Chondrocyte (in vitro differentiated cells): ENCODE measurements at places on chromosomes 2 and 18.

- no peak for DNase-seq
Measured at GRCh38 chr18:62979176-62979575, 263.8 kb downstream of the PHLPP1 start.

DNA sequence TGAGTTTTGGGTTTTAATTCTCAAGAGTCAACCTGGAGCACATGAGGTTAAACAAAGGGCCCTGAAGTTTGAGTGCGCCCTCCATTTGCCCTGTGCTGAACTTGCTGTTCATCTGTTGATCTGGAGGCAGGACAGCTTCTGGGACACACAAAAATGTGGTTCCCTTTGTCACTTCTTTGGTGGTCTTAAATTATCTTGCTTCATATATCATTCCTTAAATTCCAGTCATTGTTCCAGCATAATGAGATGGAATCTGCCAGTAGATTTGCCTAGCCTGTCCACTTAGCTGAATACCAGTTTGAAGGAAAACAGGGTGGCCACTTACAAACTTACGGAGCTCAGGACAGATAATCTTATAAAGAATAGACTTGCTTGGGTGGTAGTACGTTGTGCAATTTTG lies 916 bp downstream of the CETN1 start:
- DNase-seq: no peak

DNA sequence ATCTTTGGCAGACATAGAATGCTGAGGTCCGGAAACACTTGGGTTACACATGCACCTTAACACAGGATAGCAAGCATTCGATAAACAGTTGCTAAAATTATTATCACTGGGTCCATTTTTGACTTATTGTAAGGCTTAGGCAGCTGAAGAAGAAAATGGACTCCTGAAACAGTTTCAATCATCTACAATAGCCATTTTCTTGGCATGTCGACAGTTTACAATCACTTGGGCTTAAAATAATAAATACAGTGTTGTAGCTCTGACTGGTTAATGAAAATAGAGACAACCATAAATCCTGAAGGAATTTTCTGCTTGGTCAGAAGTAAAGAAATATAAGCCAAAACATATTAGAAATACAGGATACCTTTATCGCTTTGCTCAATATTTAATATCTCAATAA lies 169.2 kb downstream of the XIRP2 start:
- no peak for DNase-seq

GRCh38 chr2:105317937-105318336 lies 11.6 kb downstream of the TGFBRAP1 start:
- DNase-seq: no peak

DNA sequence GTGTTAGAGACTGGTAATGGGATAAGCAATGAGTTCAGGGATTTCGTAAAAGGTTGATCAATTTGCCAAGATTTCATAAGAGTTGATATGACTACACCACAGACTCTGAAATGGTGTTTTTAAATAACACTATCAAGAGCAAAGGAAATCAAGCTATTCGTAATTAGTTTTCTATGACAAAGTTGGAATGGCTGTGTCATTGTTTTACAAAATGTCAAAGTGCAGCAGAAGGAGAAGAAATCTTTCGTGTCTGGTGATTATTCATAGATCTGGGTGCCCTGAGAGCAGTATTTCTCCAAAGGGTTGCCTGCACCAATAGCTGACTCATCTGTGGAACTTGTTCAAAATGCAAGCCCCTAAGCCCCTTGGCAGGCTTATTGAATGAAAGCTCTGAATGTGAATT lies 70.1 kb downstream of the NABP1 start:
- DNase-seq: no peak

DNA sequence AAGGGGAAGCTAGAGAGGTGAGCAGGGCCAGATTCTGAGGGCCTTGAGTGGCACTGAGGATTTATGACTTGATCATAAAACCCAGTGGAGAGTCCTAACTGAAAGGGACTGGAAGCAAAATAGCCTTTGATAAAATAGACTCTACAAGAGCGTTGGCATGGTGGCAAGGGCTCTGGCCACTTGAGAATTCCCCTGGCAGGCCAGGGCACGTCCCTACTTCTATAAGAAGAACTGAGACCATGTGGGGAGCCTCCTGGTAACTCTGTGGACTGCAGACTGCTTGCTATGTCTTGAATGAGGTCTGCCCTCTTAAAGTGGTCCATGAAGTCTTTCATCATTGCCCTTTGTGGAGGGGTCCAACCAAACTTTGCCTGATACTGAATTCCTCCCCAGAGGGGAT lies 324.8 kb downstream of the ALK start:
- DNase-seq: no peak

DNA sequence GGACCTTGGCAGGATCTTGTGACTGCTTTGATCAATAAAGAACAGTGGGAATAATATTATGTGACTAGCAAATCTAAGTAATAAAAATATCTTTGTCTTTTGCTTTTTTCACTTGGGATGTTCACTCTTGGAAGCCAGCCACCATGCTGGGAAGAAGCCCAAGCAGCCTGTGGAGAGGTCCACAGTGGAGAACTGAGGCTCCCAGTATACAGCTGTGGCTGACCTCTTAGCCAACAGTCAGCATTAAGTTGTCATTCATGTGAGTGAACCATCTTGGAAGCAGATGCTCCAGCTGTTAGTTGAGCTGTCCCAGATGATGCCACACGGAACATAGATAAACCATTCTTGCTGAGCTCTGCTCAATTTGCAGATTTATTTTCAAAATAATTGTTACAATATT lies 160.0 kb downstream of the OSR1 start:
- DNase-seq: no peak

DNA sequence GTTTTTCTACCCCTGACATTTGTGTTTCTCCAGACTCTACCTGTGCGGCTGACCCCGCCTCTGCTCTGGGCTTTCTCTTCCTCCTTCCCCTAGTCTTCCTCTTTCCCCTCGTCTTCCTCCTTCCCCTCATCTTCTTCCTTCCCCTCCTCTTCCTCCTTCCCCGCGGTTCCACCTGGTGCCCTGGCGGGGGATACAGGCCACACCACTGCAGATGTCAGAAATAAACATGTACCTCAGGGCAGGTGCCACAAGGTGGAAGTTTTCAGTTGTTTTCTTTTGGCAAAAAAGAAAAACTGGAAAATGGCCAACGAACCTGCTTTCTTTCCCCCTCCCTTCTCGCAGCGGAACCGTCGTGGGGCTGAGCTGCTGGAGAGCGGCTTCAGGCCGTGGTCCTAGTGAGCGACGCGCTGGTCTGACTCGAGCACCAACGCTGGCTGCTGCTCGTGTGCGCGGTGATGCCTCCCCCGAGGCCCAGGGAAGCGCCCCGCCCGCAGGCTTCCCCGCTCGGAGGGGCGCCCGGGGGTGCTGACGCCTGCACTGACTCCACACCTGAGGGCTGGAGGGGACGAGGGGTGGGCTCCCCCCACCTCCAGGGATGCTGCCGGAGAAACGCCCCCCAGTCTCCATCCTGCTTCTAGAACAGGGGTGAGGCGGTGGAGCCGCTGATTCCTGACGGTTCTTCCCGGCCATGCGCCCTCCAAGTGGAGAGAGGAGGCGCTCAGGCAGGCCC lies 83.7 kb upstream of the ZNF516 start:
- no peak for DNase-seq

DNA sequence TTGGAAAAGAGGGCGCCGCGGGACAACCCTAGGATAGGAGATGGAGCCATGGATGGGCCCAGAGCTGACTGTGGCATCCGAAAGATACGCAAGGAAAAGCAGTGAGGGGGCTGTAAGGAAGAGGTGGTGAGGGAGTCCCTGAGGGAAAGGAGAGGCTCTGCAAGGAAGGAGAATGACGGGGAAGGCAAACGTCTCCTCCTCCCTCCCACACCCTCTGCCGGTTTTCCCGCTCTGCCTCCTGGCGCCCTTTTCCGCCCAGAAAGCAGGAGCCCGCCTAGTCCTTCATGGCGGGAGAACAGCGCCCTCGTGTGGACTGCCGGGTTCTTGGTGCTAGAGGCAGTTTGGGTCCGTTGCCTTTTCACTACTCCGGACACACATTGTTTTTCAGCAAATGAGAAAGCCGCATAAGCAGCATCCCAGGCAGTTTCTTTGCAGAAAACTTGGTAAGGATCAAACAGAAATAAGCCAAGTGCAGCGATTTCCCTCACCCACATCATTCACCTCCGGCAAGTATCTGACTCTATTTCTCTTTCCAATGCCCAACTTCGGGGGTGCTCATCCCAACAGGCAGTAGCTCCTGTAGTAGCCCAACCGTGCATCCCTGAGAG lies 200.4 kb downstream of the INO80D start:
- DNase-seq: no peak

GRCh38 chr18:65968239-65969004 lies 217.6 kb downstream of the CDH7 start:
- DNase-seq: no peak

DNA sequence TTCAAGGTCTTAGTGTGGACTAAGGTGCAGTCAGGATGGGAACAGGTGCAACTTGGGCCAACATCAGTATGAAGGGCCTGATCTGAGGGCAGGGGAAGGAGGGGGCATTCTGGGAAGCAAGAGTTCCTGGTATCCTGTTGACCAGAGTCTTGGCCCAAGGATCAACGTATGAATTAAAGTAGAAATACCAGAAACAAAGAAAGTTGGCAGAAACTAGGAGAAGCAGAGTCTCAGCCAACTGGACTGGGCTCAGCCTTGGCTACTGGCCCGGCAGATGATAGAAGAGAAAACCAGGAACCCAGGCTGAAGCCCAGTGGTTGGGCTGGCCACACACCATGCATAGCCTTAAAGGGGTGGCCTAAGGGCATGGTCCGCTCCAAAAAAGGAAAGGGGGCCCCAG lies 2.3 kb downstream of the CETN1 start:
- no peak for DNase-seq

DNA sequence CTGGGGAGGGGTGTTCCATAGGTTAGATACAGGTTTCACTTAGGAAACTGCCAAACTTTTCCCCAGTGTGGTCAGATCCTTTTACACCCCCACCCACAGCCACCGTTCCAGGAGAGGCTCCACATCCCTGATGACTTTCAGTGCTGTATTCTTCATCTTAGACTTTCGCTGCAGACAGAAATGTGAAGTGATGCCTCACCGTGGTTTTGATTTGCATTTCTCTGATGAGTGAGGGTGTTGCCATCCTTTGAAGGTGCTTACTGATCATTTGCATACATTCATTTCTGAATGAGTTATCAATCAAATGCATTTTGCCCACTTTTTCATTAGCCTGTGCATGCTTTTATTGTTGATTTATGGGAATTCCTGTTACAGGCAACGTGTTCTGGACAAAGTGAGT lies 14.9 kb downstream of the COPS9 start:
- DNase-seq: no peak

DNA sequence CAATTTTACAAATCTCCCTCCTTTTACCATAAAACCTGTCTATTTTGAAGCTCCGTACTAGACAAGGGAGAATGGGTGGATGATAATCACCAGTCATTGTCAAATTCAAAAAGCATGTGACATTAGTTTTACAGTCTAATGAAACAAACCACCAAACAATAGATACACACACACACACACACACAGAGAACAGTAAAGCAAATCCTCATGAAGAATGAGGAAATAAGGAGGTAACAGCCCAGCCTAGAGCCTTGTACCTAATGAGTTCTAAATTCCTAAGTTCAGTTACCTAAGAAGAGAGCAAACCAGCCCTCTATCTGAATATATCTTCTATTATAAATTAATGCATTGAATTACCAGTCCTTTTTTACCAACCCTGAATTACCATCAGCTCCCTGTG lies 36.8 kb upstream of the BZW1 start:
- no peak for DNase-seq

- DNase-seq: no peak
Measured at GRCh38 chr2:126302043-126302442, 353.9 kb upstream of the GYPC start.

DNA sequence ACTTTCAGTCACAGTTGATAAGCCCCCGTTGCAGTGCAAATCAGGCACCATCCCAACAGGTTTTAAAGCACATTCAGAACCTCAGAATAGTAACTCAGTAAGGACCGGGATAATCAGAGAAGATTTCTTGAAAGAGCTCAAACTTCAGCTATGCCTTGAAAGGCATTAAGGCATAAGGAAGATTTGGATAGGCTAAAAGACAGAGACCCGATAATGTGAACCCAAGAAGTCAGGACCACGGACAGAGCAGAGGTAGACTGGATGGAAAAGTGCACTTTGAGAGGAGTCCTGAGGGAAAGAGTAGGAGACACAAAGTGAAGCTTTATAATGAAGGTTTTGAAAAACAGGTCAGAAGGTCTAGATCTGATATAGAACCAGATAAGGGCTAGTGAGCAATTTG lies 36.9 kb upstream of the KLF7 start:
- no peak for DNase-seq

GRCh38 chr2:47719099-47719498 lies 63.8 kb upstream of the MSH6 start:
- DNase-seq: no peak

DNA sequence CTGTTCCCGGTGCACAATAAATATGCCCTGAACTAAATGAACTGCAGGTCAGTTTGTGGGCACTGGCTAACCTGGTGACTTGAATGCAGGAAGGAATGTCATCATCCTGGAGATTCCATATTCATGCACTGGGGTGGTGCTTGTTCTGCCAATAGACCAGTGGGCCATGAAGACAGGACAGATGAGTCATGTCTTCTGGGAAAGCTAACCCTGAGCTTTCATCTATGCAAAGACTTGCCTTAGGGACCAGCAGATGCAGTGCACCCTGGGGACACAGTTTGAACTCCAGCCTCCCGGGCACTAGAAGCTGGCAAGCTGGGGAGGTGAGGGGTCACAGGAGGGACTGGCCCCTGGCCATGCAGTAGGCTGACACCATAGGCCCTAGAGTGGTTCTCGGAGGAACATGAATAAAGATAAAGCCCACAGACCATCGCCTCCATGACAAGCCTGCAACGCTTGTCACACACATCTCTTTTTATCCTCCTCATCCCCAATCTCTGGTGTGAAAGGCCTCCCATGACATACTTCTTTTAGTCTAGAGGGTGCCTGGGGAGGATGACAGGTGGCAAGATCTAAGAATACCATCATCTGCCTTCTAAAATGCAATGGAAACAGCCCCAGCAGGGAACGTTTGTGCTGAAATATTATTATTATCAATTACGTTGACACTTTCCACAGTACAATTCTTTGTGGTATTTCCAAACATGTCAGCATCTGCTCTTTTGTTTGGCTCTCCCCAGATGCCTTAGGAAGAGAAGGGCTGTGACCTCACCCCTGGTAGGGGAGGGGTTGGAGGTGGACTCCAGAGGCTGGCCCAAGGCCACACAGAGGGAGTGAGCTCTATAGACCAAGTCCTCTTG lies 267.4 kb upstream of the RAB6C start:
- DNase-seq: no peak
